Hepatocyte (in vitro differentiated cells): ENCODE measurements at places on chromosomes 2 and 18.

GRCh38 chr2:153408710-153409385 lies 69.7 kb downstream of the RPRM start:
- DNase-seq: no peak

- no peak for DNase-seq
Measured at GRCh38 chr2:200051611-200051945, 96.2 kb downstream of the MAIP1 start.

- DNase-seq: no peak
Measured at GRCh38 chr18:29588446-29589100, 1411.6 kb upstream of the CDH2 start.

DNA sequence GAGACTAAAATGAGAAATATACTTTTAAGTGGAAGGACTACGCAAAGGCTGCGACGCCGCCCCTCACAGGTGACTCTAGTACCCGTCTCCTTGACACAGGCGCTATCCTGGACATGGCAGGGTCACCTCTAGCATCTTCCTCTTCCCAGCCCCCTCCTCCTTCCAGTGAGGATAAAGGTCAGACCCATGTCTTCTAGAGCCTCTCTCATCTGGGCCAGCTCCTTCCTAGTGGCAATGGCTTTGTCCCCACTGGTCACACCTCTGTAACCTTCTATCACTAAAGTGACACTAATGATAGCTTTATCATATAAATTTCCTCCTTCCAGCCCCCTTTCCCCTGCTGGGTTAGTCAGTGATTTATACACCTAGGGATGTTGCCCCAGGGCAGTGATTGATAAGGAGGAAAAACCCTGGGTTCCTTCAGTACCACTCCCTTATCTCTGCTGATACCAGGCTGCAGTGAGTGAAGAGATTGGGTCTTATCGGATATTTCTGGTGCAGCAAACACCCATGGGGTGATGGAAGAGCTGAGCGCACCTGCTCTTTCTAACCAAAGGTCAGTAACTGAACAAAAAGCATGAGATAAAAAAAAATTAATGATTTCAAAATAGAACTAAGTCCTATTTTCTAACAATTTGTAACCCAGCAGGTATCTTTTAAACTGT lies 62.0 kb upstream of the FZD5 start:
- no peak for DNase-seq

DNA sequence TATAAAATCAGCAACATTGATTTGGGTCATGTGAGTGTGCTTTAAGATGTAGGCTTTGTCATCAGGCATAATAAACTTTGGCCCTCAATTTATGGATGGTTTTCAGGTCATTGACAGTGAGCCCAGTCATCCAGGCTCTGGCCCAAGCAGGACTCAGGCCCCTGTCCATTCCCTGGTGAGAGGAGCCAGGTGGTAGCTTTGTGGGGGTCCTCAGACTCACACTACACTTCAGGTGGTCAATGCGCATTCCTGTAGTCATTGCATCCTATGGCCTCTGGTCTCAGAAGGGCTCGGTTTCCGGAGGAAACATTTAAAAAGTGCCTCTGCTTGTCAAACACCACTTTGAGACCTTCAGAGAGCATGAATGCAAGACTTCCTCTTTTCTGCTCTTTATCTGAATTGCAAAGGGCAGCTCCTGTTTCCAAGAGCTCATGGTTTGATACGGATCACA lies 20.2 kb downstream of the LGALSL start:
- no peak for DNase-seq

DNA sequence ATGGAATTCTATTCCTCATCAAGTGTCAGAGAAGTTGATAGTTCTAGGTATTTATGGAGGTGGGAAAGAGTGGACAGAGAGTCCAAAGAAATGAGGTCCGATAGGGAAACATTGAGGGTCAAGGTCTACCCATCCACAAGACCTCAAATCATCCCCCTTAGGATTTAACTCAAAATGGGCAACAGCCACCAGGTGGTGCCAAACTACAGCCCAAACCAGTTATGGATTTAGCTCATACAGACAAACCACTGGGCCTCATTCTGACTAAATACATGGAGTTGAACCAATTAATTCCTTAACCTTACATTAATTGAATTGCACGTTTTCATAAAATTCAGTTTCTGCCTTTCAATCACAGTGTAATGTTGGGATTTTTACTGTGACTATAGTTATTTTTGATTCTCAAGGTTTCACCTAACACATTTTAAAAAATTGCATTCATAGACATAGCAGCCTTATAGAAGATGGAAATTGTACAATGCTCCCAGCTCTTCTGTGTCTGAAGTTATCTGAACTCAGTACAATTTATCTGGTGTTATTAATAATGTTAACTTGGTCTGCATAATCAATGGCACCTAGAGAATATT lies 98.2 kb upstream of the HNMT start:
- DNase-seq: peak; percentile 68

- no peak for DNase-seq
Measured at GRCh38 chr18:35590935-35591334, 9.4 kb downstream of the GALNT1 start.

- DNase-seq: no peak
Measured at GRCh38 chr2:70442301-70443077, 111.1 kb downstream of the TGFA start.

DNA sequence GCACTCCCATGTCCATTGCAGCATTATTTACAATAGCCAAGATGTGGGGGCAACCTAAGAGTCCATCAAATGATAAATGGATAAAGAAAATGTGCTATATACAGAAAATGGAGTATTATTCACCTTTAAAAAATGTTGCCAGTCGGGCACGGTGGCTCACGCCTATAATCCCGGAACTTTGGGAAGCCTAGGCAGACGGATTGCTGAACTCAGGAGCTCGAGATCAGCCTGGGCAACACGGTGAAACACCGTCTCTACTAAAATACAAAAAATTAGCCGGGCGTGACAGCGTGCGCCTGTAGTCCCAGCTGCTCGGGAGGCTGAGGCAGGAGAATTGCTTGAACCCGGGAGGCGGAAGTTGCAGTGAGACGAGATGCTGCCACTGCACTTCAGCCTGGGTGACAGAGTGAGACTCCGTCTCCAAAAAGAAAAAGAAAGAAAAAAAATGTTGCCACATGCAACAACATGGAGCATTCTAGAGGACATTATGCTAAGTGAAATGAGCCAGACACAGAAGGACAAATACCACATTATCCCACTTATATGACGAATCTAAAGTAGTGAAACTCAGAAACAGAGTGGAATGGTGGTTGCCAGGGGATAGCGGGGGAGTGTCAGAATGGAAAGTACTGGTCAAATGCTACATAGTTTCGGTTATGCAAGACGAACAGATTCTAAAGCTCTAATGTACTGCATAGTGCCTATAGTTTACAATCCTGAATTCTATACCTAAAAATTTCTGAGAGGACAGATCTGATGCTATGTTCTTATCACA lies 1385.6 kb upstream of the TMEFF2 start:
- DNase-seq: no peak

DNA sequence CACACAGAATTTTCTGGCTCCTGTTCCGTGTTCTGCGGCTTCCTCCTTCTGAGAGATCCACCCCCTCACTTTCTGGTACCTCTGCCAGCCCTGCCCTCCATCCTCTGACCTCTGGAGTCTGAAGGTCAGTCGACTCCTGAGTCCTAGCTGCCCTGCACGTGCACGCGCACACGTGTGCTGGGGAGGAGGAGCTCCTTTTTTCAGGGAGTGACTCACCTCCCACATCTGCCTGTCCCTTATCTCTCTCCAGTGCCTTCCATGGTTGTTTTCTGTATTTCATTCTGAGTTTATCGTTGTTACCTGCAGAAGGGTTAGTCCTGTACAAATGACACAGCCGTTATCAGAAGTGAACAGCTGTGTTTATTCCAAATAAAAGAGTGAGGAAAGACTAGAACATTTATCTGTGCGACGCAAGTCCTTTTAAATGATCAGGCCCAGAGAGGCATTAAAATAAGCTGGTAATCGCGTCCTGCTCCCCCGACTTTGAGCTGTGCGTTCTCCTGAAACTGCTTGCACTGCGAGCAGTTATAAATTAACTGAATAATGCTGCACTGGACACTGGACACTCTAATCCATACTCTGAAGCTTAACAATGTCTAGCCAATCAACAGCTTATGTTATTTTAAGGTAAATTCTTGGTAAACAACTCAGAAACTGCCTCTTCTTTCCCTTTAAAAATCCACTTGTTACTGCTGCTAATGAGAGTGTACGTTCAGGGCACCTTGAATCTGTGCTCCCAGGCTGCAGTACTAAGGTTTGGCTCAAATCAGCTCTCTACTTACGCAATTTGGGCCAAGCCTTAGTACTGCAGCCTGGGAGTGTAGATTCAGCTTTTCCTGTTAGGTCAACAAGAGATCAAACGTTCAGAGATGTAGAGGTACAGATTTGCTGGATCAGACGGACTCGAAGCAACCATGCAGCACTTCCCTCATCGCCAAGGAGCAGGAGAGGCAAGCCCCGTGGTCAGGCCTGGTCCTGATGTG lies 72.5 kb downstream of the GALR1 start:
- DNase-seq: peak; percentile 66

- no peak for DNase-seq
Measured at GRCh38 chr2:235567842-235568241, 74.0 kb downstream of the AGAP1 start.

DNA sequence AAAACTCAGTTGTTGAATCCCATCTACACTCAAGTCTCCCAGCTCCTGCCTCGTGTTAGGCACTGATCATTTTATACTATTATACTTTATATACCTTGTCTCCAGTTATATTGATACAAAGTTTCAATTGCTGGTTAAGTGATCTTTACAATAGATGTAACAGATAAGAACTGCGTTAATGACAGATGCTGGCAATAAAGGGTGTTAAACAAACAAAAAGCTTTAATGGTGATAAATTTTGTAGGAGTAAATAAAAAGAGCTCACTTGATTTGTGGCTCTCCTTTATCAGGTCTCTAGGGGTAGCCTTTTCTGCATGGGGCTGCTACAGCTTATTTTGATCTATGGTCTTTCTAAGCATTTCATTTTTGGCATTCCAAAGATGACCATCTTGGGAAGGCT lies 106.9 kb upstream of the GAREM1 start:
- no peak for DNase-seq

GRCh38 chr2:60552851-60553494 lies 481 bp downstream of the BCL11A start:
- DNase-seq: no peak

DNA sequence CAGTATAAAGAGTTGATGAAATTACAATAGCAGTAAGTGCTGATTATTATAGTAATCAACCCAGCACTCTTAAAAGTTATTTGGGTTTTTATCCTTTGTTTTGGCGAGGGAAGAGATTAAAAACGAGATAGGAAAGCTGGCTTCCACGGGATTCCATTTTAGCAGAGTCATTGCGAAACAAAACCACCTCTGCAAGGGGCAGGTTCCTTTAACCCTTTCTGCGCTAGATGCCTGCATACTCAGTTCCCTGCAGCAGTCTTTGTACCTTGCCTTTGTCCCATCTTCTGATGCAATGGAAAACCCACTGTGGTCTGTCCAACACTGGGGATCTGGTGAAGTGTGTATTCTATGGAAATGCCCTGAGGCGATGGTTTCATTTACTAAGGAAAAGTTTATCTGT lies 2.7 kb downstream of the YPEL5 start:
- peak; percentile 37 for DNase-seq

DNA sequence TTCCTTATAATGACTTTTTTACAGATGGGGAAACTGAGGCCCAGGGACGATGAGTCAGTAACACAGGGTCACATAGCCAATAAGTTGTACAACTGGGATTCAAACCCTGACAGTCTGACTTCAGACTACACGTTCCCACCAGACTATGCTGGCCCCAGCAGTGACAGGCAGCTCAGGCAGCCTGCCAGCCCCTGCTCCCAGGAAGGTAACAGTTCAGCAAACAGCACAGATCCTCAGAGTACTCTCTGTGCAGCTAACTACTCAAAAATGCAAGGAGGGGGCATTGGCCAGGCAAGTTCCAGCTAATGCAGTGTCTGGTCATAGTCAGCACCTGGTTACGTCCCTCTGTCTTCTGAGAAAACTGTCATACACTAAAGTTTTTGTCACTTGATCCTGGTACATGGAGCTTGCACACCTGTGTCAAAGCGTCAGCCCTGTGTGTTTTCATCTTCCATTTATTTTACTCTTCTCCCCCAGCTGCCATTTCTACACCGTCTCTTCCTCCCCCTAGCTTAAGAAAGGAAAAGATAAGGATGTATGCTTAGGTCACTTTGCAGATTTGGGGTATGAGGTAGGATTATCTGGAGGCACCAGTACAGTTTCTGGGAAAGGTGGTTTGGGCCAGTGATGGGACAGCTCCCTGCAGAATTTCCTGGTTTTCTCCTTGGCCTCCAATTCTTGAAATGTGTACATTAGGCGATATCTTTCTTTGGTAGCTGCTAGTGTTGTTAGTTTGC lies 4.5 kb downstream of the SMARCAL1 start:
- DNase-seq: no peak

DNA sequence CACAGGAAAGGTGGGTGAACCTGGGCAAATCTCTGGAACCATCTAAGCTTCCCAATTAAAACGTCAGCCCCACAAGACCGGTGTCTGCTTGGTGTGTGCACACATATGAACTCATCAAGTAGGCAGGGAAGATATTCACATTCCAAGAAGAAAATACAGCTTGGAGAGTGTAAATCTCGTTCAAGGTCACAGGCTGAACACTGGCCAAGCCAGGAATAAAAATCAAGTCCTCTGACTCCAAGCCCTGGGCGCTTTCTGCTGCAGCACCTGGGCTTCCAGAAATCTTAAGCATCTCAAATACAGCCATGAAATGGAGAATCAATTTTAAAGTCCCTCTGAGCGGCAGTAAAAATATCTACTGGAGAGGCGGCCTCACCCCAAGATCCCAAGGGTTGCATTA lies 150.9 kb downstream of the TWIST2 start:
- no peak for DNase-seq

DNA sequence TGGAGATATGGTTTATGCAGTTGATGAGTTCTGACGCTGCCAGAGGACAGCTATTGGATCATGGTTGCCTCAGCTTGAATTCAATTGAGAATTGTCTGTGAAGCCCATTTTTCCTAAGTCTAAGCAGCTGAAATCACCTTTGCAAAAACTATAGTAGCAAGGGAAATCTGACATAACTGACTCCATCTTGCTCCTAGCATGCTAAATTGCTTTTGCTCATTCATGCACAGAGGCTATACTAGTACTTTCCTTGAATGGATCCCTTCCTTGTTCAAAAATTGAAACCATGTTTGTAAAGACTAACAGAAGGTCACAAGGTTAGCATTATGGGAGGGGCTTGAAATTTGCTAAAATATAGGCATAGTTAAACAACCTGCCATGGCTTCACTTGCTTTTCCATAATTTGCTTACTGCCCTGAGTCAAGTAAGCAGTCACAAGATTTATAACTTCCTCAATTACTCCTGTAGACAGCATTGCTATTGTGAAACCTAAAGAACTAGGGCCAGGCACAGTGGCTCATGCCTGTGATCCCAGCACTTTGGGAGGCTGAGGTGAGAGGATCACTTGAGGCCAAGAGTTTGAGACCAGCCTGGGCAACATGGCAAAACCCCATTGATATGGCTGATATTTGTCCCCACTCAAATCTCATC lies 41.2 kb downstream of the CHRNA1 start:
- no peak for DNase-seq

DNA sequence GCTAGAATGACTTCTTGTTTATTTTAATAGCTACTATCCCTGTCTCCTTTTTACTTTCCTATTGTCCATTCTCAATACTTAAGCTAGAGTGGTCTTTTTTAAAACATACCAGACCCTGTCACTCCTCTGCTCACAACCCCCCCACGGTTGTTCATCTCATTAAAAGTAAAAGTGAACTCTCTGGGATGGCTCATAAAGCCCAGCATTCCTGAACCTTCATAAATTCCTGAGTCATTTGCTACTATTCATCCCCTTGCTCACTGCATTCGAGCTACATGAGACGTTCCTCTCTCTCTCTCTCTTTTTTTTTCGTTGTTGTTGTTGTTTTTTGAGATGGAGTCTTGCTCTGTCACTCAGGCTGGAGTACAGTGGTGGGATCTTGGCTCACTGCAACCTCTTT lies 148.7 kb upstream of the DSEL start:
- DNase-seq: no peak
